ENCODE measurements at places on chromosomes 2 and 18. TPM values are rescaled to one million over a fixed set of nuclear protein-coding genes. Genes with fewer than 3 reads are reported as not detected.

WNT6 gene
- not detected for total RNA-seq

CYTIP gene
- 2.4 TPM for total RNA-seq

TRABD2A gene
- total RNA-seq, result 0.66 TPM

OTOF gene
- not detected for total RNA-seq

CRYBA2 gene
- total RNA-seq, result not detected

TMEM178A gene
- total RNA-seq, result 1.5 TPM

POTEC gene
- total RNA-seq, result not detected

KCNG2 gene
- total RNA-seq, result not detected

CAB39 gene
- total RNA-seq, result 55.5 TPM

TUBA3E gene
- total RNA-seq, result not detected

TP53I3 gene
- 30.1 TPM for total RNA-seq

NEB gene
- total RNA-seq, result 0.53 TPM

PJVK gene
- total RNA-seq, result 1.5 TPM

MORN2 gene
- total RNA-seq, result 22.5 TPM

RPIA gene
- 5.3 TPM for total RNA-seq

EPHA4 gene
- total RNA-seq, result 4.8 TPM

MC4R gene
- total RNA-seq, result not detected

DYNAP gene
- not detected for total RNA-seq

UCN gene
- 0.50 TPM for total RNA-seq

ARL6IP6 gene
- total RNA-seq, result 14.3 TPM

MYL1 gene
- total RNA-seq, result not detected

EFHD1 gene
- total RNA-seq, result 1.1 TPM

CAMKMT gene
- total RNA-seq, result 15.7 TPM

GCKR gene
- 22.0 TPM for total RNA-seq

STPG4 gene
- total RNA-seq, result 0.53 TPM

TBR1 gene
- not detected for total RNA-seq

C2orf81 gene
- 1.1 TPM for total RNA-seq

ZAP70 gene
- not detected for total RNA-seq

CFC1 gene
- not detected for total RNA-seq

SOX11 gene
- not detected for total RNA-seq

PAX8 gene
- 0.13 TPM for total RNA-seq

INSIG2 gene
- total RNA-seq, result 9.1 TPM

SLC9A4 gene
- under 0.01 TPM for total RNA-seq

AUP1 gene
- total RNA-seq, result 68.1 TPM

SERPINB8 gene
- 20.1 TPM for total RNA-seq

KCNF1 gene
- under 0.01 TPM for total RNA-seq

TSGA10 gene
- 2.8 TPM for total RNA-seq

ITGA6 gene
- 5.7 TPM for total RNA-seq

DYSF gene
- 5.5 TPM for total RNA-seq

UGT1A7 gene
- not detected for total RNA-seq

AP1S3 gene
- 22.6 TPM for total RNA-seq

VWC2L gene
- total RNA-seq, result under 0.01 TPM

ZC3H15 gene
- total RNA-seq, result 63.0 TPM

EVA1A gene
- 29.3 TPM for total RNA-seq
